ENCODE measurements at places on chromosomes 11 and 22. TPM values are rescaled to one million over a fixed set of nuclear protein-coding genes. Genes with fewer than 3 reads are reported as not detected.

Gene USP2
- 0.23 TPM for total RNA-seq

DNA sequence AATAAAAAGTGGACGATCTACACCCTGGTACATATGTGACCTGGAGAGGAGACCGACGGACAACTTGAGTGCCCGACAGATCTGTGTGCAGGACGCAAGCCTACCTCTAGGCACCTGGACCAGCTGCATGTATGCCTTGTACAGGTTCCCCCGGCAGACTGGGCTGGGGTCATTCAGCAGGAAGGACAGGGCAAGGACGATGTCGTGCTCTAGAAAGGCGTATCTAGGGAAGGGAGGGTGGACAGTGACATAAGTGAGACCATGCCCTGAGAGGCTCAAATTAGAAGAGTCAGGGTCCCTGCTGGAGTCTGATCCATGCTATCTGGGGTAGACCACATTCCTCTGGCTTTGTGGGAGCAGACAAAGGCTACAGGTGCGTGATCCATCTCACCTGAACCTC is 7.9 kb downstream of the RSPH14 start:
- H3K4me1 ChIP-seq = peaks cover 6% of the 10 kb centered on the region
- no peaks in the 10 kb centered on the region for H3K27me3 ChIP-seq
- H3K4me3 ChIP-seq = no peak overlapping the region
- H3K27ac ChIP-seq = no peak overlapping the region

- H3K27me3 ChIP-seq = no peaks in the 10 kb centered on the region
- peak overlapping the region; percentile 100 for H3K27ac ChIP-seq
- peak overlapping the region; percentile 95 for H3K4me3 ChIP-seq
- peaks cover 73% of the 10 kb centered on the region for H3K4me1 ChIP-seq
- no peaks in the 10 kb centered on the region for H3K36me3 ChIP-seq
- no peak for DNase-seq
Measured at GRCh38 chr22:38696606-38697424, 3.9 kb downstream of the JOSD1 start.

- peak; percentile 75 for DNase-seq
- H3K4me3 ChIP-seq = peak overlapping the region; percentile 94
- peaks cover 33% of the 10 kb centered on the region for H3K4me1 ChIP-seq
- H3K36me3 ChIP-seq = peaks cover 10% of the 10 kb centered on the region
Measured at GRCh38 chr11:123069908-123070821, 8.2 kb upstream of the HSPA8 start.

DNA sequence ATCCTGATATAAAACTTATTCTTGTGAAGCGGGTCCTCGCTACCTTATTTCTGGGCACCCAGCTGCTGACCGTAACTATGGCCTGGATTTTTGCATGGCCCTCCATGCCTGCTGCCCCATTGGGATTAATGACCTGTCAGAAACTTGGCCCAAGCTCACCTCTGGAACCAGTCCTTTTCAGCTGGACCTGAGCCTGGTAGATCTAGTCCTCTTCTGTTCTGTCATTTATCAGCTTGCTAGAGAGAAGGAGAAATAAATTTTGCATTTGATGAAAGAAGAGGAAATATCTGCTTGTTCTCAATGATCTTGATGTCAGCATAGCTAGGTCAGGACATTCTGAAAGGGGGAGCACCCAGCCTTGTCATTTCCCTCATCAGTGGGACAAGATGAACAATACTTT is 387.8 kb upstream of the LARGE1 start:
- H3K27me3 ChIP-seq = peaks cover 4% of the 10 kb centered on the region
- no peak for DNase-seq
- no peak overlapping the region for H3K27ac ChIP-seq
- H3K4me1 ChIP-seq = no peaks in the 10 kb centered on the region

GRCh38 chr11:69374110-69374945 is 80.4 kb downstream of the MYEOV start:
- no peak overlapping the region for H3K4me3 ChIP-seq
- no peaks in the 10 kb centered on the region for H3K36me3 ChIP-seq
- no peak overlapping the region for H3K27ac ChIP-seq
- no peak for DNase-seq
- peaks cover 17% of the 10 kb centered on the region for H3K27me3 ChIP-seq
- no peaks in the 10 kb centered on the region for H3K4me1 ChIP-seq

- peaks cover 20% of the 10 kb centered on the region for H3K4me1 ChIP-seq
- H3K27me3 ChIP-seq = peaks cover 2% of the 10 kb centered on the region
- DNase-seq = no peak
- no peak overlapping the region for H3K4me3 ChIP-seq
Measured at GRCh38 chr11:64186492-64187165, 658 bp downstream of the STIP1 start.

- no peaks in the 10 kb centered on the region for H3K36me3 ChIP-seq
- H3K4me3 ChIP-seq = peak overlapping the region; percentile 64
- H3K4me1 ChIP-seq = peaks cover 16% of the 10 kb centered on the region
- H3K27ac ChIP-seq = peak overlapping the region; percentile 83
- no peak for DNase-seq
- no peaks in the 10 kb centered on the region for H3K27me3 ChIP-seq
Measured at GRCh38 chr11:47388697-47389576, 10.6 kb upstream of the SPI1 start.

DNA sequence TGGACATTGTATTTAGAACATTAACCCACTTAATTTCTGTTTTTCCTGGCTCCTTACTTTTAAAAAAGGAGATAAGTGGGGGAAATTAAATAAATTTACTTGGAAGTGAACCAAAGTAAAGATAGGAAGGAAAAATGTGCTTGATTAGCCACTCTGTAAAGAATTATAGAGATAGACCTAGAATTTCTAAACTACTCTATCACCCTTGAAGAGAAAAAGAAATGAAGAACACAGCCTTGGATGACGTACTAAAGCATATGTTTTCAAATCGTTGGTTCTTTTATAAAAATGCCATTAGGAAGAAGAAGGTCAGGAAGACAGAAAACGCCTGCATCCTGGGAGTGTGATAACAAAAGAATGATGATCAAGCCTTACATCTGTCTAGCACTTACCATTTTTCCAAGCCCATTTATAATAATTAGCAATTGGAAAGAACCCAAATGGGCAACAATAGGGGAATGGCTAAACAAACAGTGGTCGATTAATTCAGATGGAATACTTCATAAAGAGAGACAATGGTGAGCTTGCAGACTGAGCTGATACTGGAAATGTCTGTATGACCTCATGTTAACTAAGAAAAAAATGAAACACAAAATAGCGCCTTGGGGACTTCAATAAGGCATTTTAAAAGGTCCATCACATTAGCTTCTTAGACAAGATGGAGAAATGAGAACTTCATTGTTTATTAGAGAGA is 81.0 kb upstream of the LRRC55 start:
- DNase-seq = no peak
- H3K36me3 ChIP-seq = no peaks in the 10 kb centered on the region
- H3K27ac ChIP-seq = no peak overlapping the region
- H3K4me1 ChIP-seq = no peaks in the 10 kb centered on the region
- H3K27me3 ChIP-seq = peaks cover 4% of the 10 kb centered on the region
